ENCODE measurements at places on chromosomes 6 and 20.

DNA sequence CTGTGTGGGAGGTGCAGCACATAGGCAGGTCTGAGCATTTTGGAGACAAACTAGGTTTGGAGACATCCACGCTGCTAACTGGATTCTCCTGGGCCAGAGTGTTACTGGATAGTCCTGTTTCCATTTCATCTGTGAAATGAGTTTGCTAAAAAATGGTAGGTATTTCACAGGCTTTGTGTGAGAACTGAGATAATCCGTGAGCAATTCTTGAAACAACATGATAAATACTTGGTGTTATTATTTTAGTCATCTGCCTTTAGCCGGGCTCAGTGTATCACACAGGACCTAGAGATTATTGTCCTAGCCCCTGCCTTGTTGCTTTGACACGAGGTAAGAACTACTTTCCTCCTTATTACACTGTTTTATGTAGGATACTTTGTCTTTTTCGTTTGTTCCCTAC lies 63.0 kb downstream of the PRR18 start:
- no peak for DNase-seq

GRCh38 chr6:34515473-34516387 lies 40.4 kb downstream of the SPDEF start:
- no peak for DNase-seq

GRCh38 chr6:68226460-68226859 lies 408.6 kb upstream of the ADGRB3 start:
- DNase-seq = no peak

DNA sequence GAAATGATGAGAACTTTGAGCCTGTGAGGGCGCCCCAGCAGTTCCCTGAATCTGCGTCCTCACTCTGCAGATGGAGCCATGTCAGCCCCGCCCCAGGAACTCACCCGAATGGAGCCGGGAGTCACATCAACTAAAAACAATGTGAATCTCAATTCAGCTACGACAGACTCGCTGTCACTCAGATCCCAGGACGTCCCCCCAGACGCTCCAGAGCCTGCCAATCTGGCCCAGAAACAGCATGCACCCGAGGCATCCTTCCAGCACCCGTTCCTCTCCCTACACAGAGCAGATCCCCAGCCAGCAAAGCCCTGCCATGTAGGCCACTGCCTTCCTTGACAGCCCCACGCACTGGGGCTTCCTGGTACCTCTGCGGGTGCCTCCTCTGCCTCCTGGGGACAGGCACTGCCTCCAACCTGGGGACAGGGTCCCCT lies 248.0 kb downstream of the TTLL2 start:
- DNase-seq = no peak

- DNase-seq = no peak
Measured at GRCh38 chr20:5996765-5997164, 46.3 kb downstream of the MCM8 start.

DNA sequence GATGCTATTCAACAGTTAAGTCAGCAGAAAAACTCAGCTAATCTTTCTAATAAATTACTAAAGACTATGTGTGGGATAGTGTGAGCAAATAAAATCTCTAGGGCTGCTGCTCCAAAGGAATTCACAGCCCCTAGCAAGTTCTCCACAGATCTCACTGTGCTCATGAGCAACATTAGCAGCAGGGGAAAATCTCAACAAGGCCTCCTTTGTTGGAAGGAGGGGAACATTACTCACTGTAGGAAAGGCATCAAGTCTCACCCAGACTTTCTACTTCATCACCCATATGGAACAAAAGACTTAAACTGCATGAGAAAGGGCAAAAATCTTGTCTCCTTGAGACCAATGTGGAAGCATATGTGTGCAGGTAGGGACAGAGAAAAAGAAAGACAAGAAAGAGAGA lies 726.4 kb upstream of the SLC35B3 start:
- no peak for DNase-seq

GRCh38 chr6:14583826-14584225 lies 466.3 kb downstream of the CD83 start:
- no peak for DNase-seq

- no peak for DNase-seq
Measured at GRCh38 chr20:25008388-25009217, 16.1 kb upstream of the APMAP start.

GRCh38 chr6:167580619-167580911 lies 246.1 kb upstream of the AFDN start:
- DNase-seq = no peak

DNA sequence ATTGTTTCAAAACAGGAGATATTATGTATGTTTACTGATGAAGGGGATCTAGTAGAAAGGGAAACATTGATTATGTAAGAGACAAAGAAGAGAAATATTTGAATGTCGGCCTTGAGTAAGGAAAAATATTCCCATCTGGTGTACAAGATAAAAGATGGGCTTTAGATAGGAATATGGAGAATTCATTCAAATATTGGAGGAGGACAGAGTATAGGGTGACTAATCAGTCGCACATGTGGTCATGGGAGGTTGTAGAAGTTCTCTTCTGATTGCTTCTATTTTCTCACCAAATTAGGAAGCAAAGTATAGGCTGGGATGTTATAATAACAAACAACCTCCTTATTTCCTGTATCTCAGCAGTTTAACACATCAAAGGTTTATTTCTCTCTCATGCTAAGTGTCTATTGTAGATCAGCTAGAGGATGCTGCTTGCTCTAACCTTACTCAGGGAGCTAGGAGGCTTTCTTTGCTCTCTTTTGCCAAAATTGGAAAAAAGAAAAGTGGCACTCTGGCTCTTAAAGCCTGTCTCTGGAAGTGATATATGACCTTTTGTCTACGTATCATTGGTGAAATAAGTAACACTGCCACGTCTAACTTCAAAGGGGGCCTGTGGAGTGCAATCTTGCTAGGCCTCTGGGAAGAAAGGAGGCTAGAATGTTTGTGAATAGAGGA lies 1.2 kb upstream of the HDDC2 start:
- no peak for DNase-seq

DNA sequence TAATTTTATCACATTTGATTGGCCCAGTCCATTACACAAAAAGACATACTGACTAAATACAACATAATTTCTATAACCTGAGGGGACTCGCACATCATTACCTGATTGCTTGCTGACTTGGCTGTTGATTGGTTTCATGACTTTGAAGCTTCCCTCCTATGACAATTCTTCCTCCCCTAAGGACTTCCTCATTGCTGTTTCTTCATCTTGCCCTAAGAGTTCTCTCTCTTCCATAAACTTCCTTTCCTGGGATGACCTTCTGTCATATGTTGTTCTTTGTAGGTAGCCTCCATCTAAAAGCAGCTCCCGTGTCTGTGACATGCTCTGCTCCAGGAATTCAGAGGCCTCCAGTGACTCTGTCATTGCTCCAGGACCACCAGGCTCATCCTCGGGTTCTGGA lies 22.6 kb downstream of the RSPH3 start:
- DNase-seq = no peak

GRCh38 chr6:158370805-158371204 lies 58.5 kb downstream of the TULP4 start:
- DNase-seq = no peak

DNA sequence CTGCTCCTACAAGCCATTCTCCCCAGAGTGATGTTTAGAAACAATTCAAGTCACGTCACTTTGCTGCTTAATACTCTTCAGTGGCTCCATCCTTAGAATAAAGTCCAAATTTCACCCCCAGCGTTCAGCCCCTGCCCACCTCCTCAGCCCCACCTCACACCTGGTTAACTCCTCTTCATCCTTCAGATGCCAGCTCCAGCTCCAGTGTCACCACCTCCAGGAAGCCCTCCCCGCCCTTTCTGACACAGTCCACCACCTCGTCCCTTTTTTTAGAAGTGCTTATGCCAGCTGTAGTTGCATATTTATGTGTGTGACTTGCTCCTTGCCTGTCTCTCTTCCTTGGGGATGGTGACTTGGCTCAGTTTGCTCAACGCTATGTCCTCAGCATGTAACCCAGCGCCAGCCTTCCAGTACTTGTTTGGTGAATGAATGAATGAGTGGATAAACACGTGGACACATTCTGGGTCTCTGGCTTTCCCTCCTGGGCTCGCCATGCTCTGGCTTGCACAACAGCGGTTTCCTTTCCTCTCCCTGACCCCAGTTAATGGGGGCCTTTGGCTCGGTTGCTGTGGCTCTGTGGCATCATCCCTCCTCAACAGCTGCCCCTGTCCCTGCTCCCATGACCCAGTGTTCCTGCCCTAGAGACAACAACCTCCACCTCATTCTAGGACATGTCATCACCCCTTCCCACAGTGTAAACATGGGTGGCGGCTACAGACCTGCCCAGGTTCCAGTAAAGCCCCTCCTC lies 3.7 kb upstream of the IP6K3 start:
- DNase-seq = no peak

- no peak for DNase-seq
Measured at GRCh38 chr6:5303682-5304081, 42.4 kb downstream of the FARS2 start.

- DNase-seq = peak; percentile 28
Measured at GRCh38 chr6:113632220-113632864, 224.8 kb upstream of the MARCKS start.

GRCh38 chr6:1763404-1763803 lies 153.7 kb downstream of the FOXC1 start:
- no peak for DNase-seq

DNA sequence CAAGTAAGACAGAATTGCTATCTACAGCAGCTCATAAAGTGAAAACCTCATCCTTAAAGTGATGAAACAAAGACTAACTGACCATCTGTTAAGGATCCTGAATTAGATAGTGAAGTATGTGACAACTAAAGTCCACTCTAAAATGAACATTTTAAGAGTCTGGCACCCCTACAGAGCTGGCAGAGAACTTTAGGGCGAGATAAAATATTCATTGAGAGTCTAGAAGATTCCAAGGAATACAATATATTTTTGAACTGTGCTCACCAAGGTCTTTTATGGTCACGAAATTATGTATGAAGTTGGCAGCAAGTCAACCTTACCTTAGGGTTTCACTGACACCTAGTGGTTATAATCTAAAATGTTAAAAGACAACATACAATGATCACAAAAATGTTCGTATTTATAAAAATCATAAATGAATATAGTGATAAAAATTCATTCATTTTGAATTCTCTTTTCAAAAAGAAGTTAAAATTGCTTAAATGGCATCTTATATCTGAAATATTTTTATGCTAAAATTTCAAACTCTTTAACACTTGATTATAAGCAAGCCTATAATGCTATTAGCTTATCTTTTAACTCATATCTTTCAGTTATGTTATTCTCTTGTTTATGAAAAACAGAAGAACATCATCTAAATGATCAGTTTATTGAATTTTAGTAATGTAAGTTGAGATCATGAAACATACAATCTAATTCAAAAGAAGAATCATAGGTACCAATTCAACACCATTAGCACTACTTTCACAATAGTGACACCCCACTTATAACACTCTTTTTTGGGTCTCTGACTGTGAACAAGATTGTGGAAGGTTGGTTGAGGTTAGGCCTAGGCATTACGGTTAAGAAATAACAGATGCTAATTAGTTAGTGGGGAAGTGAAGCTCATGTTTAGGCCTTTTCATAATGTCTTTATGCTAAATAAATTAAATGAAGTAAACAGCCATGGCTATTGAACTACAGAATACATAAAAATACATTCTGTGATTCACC lies 27.5 kb downstream of the RSPH3 start:
- peak; percentile 26 for DNase-seq

DNA sequence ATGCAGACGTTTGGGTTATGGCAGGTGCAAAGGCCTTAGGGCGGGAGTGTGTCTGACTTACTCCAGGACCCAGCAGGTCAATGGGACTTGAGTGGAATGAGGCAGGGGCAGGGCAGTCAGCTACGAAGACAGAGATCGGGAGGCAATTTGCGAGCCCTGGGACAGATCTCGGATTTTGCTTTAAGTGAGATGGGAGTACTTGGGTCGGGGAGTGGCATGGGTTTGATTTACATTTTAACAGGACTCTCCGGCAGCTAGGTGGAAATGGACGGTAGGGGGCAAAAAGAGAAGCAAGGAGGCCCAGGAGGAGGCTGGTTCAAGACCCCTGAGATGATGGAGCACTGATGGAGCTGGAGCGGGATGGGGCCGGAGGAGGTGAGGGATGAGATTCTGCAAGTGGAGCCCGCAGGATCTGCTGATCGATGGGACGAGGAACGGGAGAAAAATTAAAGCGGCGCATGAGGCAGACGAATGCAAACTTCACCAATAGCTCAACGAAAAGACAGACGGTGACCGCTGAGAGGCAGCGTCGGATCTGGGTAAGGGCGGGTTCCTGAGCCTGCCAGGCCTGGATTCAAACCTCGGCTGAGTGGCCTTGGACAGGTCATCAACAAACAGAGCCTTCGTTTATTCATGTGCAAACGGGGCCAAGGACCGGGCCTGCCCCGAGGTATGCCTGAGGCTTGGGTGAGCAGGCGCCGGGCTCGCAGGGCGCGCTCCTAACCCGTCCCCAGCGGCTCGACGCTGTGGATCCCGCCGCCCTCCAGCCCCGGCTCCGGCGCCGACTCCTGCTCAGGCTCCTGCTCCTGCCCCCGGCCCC lies 756 bp upstream of the RBCK1 start:
- DNase-seq = peak; percentile 95

DNA sequence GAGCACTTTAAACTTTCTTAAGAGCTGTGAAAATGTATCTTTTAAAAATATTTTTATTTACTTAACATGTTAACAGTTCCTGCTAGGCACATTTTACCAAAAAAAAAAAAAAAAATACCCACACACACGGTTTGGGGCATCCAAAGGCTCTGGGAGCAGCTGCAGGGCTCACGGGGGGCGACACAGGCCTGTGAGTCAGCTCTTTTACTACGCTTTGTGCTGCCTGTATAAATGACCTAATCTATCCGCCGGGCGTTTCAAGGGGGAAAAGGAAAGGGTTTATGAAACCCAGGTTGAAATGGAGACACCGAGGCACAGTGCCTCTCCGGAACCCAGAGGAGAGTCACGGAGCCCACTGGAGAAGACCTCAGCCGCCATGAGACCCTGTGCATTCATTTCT lies 40.4 kb downstream of the DLL1 start:
- DNase-seq = no peak

DNA sequence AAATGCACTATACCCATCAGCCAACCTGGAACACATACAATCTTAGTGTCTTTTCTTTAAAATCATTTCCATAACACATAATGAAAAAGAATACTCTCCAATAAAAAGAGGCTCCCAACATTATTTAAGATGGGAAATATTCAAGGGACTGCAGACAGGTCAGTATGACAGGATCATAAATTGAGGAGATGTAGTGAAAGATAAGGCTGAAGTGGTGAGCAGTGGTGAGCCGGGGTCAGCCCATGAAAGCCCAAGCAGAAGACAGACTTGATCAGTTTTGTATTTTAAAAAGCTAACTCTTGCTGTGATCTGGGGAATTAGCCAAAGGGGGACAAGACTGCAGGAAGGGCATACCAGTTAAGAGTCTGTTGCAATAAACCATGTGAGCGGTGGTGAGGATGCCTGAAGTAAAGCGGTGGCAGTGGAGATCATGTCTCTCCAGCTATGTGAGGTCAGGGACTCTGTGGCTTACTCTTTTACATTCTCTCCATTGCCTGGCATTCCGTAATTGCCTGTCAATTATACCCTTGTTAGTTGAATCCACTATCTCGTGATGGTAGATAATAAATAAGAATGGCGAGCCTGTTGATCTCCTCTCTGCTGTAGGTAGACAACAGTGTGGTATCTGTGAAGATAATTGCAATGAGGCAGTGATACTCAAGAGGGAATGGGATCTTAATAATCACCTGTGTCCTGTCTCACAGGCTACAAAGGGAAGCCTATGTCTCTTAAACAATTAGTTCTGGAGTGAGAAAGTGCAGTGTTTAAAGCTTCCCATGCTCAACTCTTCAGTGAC lies 97.4 kb downstream of the FILIP1 start:
- no peak for DNase-seq
